ENCODE measurements at places on chromosomes 12 and 14.

DNA sequence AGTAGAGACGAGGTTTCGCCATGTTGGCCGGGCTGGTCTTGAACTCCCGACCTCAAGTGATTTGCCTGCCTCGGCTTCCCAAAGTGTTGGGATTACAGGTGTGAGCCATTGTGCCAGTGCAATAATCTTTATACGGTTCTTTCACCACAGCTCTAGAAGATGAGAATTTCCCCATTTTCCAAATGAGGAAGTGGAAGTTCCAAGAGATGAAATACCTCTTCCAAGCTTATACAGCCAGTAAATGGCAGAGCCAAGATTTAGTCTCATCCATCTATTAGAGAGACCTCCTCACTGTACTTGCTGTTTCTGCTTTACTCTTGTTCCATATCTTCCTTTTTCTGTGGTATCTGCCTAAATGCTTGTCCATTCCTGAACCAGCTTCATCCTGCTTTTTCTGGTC, 3.1 kb upstream of the LMNTD1 start:
- DNase-seq = no peak

DNA sequence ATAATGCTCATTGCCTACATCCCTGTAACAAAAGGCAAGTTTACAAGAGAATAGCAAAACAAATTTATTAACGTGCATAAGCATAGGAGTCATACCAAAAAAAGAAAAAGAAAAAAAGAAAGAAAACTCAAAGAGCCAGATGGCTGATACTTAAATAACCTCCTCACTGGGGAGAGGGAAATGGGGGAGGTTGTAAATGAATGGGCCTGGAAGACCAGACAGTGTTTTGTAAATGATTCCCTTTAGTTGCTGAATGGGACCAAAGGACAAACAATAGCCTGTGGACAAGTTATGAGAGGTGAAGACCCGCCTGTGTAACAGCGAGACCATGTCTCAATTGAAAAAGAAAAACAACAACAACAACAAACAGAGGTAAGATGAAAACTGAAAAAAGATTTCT, 35.3 kb downstream of the CAPS2 start:
- DNase-seq = no peak

GRCh38 chr12:13680916-13681315, 300.5 kb downstream of the GRIN2B start:
- DNase-seq = no peak

GRCh38 chr12:52942901-52943181, 6.1 kb upstream of the KRT18 start:
- DNase-seq = no peak

GRCh38 chr12:56469007-56469930, 891 bp downstream of the SPRYD4 start:
- DNase-seq = no peak

DNA sequence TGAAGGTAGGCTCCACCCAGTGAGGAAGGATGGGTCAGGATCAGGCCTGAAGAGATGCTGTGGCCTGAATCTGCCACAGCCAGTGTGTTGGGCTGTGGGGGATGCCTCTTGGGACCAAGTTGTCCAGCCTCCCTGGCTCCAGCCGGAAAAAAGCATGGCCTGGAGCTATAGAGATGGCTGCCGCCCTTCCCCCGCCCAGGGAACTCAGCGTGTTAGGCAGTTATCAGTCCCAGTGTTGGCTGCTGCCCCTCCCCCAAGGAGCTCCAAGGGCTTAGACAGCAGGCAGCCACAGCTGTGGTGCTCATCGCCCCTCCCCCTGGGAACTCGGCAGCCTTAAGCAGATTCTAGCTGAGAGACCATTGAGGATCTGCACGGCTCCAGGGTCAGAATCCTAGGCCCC, 158.0 kb downstream of the CAPZA3 start:
- no peak for DNase-seq

GRCh38 chr12:5442251-5443006, 10.5 kb downstream of the NTF3 start:
- no peak for DNase-seq

GRCh38 chr12:124684496-124684895, 117.1 kb upstream of the NCOR2 start:
- DNase-seq = no peak

DNA sequence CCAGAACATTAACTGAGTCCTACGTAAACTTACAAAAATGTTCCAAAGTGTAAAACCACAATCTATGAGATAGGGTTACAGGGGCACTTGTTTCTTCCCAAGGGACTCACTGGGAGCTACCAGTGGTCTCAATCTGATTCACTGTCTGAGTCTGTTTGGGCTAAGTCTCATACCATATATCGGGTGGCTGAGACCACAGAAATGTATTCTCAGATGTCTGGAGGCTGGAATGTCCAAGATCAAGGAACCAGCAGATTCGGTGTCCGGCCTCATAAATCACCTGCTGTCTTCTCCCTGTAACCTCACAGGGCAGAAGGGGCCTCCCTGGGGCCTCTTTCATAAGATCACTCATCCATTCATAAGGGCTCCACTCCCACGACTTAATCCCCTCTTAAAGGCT, 616.3 kb upstream of the TMEM132C start:
- DNase-seq = no peak

DNA sequence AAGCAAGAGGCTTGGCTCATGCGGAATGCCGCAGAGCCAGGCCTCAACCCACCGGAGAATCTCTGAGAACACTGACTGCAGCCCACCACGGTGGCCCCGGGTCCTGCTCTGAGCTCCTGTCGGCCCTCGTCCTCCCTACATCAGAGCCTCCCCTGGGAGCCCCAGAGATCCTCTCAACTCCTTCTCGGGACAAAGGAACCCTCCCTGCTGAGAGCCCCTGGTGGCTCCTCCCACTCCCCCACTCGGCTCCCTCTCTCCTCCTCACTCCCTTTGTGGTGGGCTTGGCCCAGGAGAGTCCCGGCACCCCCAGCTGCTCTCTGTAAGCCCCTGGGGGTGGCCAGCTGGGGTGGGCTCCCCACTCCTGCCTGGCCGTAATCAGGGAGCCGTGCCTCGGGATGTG, 11.1 kb upstream of the INF2 start:
- DNase-seq = no peak
